ENCODE measurements at places on chromosomes 2 and 18.

DNA sequence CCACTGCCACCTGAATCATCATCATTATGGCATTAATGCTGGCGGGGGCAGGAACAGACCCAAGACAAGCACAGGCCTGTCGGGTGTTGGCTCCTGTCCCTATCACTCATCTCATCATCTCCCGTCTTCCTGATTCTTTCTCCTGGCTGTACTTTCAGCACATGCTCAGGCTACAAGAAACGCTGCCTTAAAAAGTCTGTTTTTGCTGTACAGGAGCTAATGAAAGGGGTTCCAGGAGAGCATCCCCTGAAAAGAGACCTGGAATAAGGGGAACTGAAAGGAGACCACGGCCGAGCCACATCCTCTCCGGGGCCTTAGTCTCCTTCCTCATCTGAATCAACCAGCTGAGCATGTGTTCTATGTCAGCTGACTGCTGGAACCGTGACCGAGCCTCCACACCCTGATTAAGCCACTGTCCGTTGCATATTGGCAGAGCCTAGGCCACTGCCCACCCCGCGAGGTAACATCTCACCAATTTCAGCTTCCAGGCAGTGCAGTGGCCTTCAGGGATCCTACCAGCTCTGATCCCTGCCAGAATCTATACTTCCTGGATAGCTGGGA lies 62.6 kb downstream of the DNMT3A start:
- DNase-seq: no peak

DNA sequence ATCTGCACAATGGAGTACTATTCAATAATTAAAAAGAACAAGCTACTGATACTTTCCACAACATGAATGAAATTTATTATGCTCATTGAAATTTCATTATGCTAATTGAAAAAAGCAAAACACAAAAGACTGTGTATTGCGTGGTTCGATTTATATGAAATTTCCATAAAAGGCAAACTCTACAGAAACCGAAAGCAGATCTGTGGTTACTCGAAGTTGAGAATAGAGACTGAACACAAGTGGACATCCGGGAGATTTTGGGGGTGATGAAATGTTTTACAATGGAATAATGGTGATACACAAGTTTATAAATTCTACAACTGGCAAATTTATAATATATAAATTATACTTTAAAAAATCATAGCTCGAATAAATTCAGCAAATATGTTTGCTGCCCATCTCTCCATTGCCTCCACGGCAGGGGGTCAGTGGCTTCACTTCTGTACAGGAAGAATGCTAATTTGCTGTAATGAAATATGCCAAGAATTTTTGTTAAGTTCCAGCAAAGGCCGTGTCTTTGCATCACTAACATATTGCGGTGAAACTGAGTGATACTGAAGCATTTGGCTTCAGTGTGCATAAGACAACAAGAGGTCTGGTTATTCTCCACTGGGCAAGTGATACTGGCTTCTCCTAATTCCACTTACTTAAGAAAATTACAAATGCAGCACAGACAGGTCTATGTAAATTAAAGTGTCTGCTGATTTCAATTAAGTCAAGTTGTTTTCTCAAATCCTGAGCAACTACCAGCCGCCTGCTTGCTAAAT lies 96.7 kb downstream of the TMEM163 start:
- DNase-seq: no peak

DNA sequence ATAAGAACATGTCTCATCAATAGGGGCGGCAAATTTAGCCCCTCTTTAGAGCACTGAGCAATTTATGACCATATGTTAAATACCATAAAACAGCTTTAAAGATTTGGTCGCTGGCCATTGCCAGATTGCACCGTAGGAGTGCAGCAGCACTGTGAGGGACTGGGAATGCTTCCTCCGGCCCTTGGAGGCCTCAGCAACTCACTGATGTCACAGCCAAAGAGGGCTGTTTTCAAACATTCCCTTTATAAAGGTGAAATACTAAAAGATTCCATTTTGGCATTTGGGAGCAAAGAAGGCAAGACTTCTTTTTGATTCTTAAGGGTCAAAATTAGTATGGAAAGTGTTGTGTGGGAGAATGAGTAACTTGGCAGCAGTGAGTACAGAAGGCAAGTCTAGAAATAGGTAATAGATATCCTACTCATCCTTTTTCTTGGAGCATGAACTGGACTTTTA lies 63.7 kb downstream of the BABAM2 start:
- peak; percentile 72 for DNase-seq

GRCh38 chr2:158718851-158719250 lies 76.3 kb upstream of the DAPL1 start:
- peak; percentile 38 for DNase-seq

- no peak for DNase-seq
These were observed 276.0 kb downstream of the AGPS start for GRCh38 chr2:177668617-177669016.

DNA sequence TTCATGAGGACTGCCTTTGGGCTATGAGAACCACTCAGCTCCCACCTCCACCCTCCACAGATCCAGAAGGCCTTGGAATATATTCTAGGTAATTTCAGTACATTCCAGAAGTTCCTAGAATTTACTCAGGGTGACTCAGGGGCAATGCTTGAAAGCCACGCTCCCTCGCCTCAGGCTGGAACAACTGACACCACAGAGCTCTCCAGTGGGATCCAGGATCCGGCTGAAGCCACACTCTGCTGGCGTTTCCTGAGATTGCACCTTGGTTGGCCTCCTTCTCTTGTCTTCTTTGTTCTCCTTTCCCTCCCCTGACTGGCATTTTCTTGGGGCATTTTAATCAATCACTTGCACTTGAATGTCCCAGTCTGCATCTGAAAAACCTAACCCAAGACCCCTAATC lies 92.6 kb upstream of the KCNE4 start:
- no peak for DNase-seq

GRCh38 chr2:148209603-148210002 lies 188.7 kb downstream of the MBD5 start:
- DNase-seq: peak; percentile 51

GRCh38 chr2:139773720-139774277 lies 993.6 kb upstream of the NXPH2 start:
- DNase-seq: no peak

- DNase-seq: peak; percentile 35
These were observed 150.5 kb downstream of the EN1 start for GRCh38 chr2:118696786-118697465.

DNA sequence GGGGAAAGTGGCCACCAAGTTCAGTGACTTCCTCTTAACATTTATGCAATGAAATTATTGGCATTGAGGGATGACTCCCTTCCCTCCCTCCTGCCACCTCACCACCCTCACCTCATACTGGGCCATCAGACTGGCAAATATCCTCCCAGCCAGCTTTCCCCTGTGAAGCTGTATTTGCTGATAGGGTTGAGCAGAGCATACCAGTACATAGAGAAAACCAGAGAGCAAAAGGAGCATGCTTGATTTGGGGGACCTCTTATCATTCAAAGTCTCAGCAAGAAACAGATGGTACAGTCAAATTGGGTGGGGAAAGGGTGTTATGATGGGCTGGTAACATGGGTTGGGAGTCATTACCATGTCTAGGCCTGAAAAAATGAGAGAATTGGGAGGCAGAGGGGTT lies 19.1 kb upstream of the B3GNT2 start:
- DNase-seq: no peak

GRCh38 chr2:234881413-234882241 lies 70.2 kb upstream of the SH3BP4 start:
- DNase-seq: peak; percentile 77

DNA sequence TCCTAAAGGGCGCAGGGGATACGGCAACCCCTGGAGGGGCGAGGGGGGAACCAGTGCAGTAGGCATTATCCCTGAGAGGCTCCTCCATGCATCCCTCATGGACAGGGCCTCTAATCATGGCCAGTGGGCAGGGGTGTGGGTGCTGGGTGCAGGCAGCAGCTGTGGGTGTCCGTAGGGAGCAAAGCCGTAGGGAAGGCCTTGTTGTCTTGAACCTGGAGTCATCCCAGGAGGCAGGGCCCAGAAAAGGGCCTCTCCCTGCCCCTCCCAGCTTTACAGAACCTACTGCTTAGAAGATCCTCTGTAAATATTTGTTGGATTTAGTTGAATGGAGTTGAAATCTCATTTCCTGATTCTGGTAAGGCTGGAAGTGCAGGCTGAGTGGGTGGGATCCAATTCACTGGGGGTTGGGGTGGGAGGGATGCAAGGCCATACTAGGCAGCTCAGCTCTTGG lies 207.0 kb upstream of the HAAO start:
- DNase-seq: no peak

GRCh38 chr2:2568411-2568810 lies 237.3 kb upstream of the MYT1L start:
- no peak for DNase-seq

DNA sequence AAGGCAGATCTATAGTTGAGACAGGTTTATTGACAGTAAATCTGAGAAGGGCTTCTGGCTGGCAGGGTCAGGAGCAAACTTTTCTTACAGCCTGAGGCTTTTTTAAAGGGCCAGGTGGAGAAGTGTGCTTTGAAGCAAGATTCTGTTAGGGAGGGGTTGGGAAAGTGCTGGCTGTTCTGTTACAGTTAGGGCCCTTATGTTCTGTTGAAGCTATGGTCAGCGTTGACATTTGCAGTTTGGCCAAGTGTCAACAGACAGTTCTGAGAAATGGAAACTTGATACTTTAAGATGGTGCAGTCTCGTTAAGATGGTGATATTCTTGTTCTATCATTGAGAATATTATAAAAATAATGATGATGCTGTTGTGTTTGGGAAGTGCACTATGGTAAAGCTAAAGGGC lies 154.2 kb downstream of the RDH14 start:
- no peak for DNase-seq

DNA sequence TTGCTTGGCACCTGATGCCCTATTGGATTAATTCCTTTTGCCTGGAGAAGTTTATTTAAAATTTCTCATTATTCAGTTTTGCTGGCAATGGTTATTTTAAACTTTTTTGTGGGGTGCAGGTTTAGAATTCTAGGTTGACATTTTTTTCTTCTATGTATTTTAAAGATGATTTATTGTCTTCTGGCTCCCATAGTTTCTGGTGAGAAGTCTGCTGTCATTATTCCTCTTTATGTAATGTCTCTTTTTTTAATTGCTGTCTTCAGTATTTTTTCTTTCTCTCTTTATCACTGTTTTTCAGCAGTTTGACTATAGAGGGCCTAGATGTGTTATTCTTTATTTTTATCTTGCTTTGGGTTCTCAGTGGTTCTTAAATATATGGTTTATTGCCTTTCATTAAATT lies 182.2 kb upstream of the STON1 start:
- DNase-seq: peak; percentile 15

DNA sequence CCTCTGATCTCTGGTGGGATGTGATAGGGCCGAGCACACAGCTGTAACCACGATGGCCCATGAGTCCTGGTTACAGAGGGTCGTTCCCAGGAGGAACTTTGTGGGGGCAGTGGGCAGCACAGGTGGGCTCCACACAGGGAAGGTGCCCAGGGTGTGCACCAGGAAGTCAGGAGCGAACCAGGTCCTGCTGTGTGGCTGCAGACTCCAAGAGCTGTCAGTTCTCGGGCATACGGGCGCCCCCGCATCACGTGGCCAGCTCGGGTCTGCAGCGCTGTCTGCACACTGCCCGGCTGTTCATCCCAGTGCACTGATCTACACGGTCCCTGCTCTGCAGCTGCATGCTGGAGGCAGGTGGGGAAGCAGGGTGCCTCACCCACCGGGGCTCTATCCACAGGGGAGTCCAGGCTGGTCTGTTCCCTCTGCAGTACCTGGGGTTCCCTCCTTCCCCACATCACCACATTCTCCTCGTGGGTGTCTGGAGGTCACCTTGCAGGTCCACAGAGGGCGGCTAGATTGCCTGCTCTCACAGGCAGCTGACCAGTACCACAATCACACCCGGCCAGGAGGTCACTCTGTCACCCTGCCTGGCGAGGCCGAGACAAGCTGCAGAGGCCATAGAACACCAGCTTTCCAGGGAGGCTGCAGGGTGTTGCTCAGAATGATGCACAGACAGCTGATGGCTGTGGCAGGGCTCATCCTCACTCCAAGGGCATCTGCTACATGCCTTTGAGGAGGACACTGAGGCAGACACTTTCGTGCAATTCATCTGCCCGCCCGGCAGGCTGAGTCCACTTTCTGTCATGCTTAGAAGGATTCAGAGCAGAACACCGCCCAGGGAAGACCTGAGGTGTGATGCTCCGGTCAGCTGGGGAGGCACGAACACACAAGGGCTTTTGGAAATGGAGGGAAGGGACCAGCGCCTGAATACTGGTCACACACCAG lies 202.7 kb downstream of the EIPR1 start:
- no peak for DNase-seq

- no peak for DNase-seq
These were observed 61.2 kb downstream of the CTNNA2 start for GRCh38 chr2:79573895-79574674.

DNA sequence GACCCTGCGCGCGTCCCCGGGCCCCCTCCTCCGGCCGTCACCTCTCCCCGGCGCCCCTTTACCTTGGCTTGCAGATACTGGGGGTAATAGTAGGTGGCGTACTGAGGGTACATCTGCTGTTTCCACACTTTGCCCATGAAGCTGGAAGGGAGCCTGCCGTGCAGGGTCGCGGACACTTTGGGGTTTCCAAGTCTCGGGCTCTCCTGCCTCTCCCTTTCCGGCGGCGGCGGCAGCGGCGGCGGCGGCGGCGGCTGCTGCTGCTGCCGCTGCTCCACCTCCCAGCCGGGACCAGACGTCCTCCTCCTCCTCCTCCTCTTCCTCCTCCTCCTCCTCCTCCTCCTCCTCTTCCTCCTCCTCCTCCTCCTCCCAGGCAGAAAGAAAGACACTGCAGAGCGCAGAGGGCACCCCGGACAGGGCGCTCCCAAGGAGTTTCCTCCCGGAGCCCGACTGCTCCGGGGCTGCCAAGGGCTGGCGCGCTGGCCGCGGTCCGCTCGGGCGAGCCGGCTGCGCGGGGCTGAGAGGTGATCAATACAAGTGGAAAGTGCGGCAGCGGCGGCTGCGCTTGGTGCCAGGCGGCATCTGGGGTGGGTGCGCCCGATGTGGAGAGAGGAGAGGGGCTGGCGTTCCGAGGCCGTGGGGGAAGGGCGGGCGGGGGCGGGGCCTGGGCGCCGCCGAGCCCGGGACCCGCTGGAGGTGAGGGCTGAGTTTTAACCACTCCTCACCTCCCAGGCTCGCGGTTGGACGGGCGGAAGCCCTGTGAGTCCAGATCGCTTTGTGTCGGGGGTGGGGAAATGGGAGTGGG lies at the start of gene RBMS1:
Gene RBMS1, minus strand, starts transcription at position 581 of the 802 bp plus-strand sequence. Its CDS starts 444 bp downstream, at position 137.
- DNase-seq: peak; percentile 86

DNA sequence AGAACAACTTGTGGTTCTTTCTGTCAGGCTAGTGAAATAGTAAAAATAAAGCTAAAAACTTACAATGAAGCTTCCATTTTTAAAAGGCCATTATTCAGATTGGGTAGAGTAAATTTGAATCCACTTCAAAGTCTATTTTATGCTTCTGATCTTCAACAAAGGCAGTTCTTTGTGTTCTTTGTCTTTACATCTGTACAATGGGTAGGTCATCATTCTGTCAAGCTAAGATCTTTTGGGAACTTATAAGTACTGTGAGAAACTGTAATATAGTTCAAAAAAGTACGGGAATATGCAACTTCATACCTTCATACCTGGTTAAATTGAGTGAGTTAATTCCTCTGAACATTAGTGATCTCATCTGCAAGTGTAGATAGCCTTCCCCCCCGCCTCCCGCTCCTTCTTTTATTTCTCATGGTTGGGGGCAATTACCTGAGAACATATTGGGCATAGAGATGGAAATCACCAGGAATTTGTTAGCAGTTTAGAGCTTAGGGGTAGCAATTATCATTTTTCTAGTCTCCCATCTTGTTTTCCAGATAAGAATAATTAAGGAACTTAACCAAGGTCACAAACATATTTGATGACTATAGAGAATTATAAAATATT lies 9.7 kb downstream of the CNOT9 start:
- no peak for DNase-seq

- no peak for DNase-seq
These were observed 451.1 kb upstream of the NETO1 start for GRCh38 chr18:73318739-73319479.

GRCh38 chr2:238006510-238006909 lies 39.7 kb downstream of the UBE2F start:
- no peak for DNase-seq
